ENCODE measurements at places on chromosomes 6 and 20.

DNA sequence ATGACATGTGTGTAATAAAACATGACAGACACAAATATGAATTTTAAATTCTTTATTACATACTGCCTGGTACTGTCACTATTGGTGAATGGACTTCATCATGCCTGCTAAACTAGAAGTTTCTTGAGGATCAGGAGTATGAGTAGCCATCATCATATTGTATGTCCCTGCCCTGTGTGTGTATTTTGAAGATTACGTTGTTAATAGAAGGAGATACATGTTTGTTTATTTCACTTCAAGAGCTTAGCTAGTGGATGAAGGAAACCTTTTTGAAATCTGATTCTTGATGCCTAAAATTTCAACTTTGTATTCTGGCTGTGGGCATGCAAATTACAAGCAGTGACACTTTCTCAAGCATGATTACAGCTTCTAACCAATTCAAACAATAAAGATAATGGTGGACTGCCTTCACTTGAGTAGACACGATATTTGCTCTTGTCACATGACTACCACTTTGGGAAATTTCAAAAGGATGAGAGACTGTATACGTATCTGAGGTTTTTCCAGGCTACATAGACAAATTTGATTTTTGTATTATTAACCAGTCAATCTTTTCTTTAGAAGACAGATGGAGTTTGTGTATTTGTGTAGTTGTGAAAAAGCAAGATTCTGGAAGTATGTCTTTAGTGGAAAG lies 3.5 kb downstream of the TBPL1 start:
- no peak for DNase-seq

DNA sequence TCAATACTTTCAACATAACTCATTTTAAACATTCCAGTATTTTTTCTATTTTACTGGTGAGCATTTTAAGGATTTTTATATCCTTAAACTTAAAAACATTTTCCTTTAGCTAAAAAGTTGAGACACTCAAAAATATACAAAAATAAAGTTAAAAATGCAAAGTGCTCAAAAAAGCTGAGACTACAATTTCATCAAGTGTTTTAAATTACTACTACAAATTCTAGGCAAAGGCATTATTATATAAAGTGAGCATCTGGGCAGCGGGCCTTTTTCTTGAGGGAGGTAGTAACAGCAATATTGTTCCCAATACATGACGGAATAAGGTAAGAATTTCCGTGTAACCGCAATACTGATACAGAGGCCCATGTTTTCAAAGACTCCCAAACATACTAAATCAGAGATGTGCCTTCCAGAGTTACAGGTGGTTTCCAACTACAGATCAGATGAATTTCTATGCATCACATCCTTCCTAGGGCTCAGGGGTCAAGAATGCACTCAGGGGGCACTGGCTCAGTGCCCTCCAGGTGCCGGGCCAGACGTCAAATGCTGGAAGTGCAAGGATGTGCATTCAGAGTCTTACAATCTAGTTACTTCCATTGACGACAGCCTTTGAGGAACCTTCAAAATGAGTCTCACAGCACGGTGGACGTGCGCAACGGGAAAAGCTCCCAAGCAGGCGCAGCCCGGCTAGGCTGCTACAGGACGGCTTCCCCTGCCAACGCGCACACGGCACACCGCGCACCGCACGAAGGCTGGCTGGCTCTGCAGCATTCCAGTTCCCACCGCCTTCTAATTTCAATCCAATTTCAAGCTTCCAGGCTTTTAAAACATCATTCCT lies 1.7 kb downstream of the PHF10 start:
- no peak for DNase-seq

DNA sequence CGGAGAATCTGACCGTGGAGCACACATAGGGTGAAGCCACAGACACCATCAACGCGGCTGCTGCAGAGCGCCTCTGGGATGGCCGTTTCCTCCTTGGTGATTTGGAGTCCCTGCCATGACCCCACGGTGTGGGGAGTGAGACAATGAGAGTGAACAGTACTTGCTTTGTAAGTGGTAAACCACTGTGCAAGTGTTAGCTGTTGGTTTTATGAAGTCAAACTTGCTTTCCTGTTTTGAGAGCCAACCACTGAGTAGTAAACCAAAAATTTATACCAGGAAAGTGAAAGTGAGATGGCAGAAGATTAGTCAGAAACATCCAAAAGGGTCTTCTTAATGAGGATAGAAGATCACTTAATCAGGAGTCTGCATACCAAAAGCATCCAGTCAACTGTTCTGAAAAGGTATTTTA lies 160.7 kb downstream of the FOXC1 start:
- peak; percentile 33 for DNase-seq

DNA sequence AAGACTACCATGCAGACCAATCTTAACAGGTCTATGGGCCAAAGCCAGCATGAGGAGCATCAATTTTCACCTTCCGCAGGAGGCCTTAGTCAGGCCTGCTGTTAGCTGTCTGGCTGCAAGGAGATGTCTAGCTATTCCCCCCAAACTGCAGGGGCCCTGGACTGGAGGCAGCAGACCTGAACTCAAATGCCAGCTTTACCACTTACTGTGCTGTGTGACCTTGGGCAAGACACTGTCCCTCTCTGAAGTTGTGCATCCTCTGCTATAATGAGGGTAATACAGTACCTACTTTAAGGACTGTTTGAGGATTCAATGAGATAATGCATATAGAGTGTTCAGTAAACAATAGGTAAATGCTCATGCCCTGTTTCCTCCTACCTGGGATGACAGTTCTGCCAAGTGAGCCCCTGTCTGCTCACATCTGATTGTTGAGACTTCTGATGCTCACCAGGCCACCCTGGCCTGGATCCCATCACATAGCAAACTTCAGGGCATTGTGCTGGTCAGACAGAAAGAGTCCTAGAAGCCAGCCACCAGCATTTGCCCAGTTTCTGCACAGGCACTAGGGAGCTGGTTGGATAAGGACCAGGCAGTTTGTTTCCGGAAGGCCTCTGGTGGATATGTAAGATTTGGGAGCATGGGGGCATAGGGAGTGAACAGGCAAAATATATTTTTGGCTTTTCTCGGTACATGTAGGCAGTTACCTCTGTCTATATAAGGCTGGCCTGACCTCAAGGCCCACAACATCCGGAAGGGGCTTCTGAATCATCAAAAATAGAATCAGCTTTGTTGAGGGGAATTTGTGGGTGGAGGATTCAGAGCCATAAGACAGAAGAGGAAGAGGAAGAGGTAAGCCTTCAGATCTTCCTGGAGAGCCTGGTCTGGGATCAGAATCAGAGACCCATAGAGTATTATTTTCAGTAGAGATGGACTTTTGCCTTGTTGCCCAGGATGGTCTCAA lies 2.3 kb upstream of the OCSTAMP start:
- no peak for DNase-seq

- DNase-seq: no peak
These were observed 403.2 kb downstream of the SAMD5 start for GRCh38 chr6:147911686-147912085.

DNA sequence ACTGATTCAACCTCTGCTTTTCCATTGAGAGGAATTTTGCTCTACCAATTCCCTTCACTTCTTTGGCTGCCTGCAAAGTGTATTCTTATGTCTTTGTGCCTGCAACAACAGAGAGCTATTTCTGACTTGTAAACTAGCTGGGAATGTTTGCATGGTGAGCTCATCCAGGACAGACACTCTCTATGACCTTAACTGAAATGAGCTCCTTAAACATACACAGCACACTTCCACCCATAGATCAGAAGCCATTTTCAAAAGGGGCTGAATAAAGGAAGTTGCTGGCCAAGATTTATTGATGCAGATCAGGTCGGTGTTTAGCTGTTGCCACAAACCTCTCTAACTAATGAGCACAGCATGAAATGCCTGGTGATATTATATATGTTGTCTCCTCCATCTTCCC lies 377.7 kb downstream of the BTBD9 start:
- no peak for DNase-seq

GRCh38 chr6:134626086-134626485 lies 308.2 kb upstream of the SGK1 start:
- DNase-seq: no peak

DNA sequence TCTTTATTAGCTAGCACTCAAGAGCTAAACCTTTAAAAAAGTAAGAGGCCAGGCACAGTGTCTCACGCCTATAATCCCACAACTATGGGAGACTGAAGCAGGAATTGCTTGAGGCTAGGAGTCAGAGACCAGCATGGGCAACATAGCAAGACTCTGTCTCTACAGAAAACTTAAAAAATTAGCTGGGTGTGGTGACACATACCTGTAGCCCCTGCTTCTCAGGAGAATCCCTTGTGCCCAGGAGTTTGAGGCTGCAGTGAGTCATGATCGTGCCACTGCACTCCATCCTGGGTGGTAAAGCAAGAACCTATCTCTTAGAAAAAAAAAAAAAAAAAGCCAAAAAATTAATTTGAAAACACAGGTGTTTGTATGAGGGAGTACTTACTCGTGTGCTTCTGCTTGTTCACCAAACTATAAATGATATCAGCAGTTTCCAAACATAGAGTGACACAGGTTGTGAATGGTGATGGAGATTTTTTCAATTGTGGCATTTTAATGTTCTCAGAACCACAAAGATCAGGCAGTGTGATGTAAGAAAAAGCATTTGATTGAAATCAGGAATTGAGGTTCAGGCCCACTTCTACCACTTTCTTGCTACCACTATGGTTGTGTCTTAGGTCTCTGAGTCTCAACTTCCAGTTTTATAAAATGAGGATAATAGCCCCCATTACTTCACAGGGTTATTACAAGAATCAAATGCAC lies 104.9 kb downstream of the FOXO3 start:
- DNase-seq: no peak

- no peak for DNase-seq
These were observed 176.4 kb downstream of the ADGB start for GRCh38 chr6:146775220-146775619.

DNA sequence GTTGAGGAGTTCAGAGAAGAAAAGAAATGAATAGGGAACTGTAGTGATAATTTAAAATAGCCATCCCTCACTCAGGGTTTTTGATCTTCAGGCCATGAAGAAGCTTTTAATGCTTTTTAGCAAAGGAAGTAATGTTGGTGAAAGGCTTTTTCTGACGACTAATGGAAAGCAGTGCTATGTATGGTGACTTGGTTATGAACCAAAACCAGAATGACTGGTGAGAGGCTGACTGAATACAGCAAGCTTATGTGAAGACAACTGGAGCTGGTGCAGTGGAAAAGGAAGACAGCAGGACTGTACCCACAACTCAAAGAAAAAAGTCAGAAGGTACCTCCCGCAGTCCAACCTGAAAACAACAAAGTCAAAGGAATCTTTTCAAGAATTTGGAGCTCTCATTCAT lies 118.8 kb downstream of the PRDM1 start:
- no peak for DNase-seq
